ENCODE measurements at places on chromosomes 2 and 18. TPM values are rescaled to one million over a fixed set of nuclear protein-coding genes. Genes with fewer than 3 reads are reported as not detected.
A peak's percentile ranks its signal among the peaks of the same experiment; 100 is the strongest.

DNA sequence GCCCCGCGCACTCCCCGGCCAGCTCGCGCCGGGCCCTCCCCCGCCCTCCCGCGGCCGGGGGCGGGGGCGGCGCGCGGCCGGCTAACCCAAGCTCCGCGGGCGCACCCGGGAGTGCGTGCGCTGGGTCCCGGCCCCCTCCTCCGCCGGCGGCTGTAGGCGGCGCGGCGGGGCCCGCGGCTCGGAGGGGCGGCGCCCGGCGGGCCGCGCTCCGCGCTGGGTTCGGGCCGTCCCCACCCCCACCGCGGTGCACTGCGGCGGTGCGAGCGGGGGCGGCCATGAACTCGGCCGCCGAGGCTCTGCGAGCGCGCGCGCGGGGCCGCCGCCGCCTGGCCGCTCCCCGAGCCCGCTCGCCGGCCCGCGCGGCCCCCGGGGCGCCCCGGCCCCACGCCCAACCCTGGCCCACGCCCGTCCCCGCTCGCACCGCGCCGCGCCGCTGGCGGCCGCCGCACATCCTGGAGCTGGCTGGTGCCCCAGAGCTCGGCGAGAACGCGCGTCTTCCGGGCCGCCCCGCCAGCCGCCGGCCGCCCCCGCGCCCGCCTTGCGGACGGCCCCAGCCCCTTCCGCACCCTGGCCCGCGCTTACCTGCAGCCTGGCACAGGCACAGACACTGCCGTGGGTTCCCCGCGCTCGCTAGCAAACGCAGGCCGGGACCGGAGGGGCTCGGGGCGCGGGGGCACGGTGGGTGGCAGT, at the start of gene ZBTB14:
ZBTB14 (minus strand) TSS at position 496 of the 690 bp plus-strand sequence. CDS start 2,480 bp downstream, outside the sequence.
- H3K27me3 ChIP-seq = peaks cover 4% of the 10 kb centered on the region
- H3K4me3 ChIP-seq = peak within 1 kb of the TSS; percentile 93
- peaks cover 34% of the 10 kb centered on the region for H3K4me1 ChIP-seq
- H3K36me3 ChIP-seq = peaks cover 12% of the 10 kb centered on the region

DNA sequence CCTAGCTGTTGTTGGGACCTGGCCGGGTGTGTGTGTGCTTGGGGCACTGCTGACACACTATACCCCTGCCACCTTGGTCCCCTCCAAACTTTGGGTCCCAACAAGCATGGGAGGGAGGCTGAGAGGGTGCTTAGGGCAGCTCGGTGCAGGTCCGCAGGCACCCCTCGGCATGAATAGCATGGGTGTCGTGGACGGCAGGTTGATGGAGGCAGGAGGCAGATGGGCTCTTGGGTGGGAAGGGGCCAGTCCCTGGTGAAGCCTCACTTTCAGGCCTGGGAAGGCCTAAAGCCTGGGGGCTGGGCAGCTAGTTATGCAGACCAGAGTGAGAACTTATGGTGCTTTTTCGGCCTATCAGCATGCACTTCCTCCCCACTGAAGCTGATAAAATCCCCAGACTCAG, 164.2 kb downstream of the CDH19 start:
- DNase-seq = no peak
- no peak overlapping the region for H3K4me3 ChIP-seq
- no peaks in the 10 kb centered on the region for H3K4me1 ChIP-seq
- H3K27me3 ChIP-seq = no peaks in the 10 kb centered on the region
- no peak overlapping the region for H3K27ac ChIP-seq
- H3K36me3 ChIP-seq = no peaks in the 10 kb centered on the region

DNA sequence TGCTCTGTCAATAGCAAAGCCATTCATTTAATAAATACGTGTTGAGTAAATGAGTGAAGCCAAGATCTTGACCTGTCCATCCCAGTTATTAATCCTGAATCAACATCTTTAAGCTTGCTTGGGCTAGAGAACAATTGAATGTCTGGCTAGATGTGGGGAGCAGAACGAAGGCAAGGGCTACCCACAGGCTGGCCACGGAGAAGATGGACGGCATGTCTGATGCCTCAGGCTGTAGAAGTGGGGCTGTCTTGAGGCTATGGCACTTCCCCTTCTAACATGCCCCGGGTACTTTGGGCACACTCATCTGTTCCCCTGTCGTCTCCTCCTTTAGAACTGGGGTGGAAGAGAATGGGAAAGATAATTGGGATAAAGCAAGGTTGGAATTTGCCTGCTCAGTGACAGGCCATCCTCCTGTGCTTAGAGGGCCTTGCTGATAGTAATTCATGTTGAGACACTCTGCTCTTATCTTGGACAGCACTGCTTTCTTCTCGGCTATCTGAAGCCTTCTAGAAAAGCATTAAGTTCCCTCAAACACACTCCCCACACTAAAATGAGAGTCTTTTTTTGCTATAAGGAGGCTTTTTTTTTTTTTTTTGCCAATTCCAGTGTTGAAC, 225.7 kb downstream of the MREG start:
- H3K27me3 ChIP-seq = no peaks in the 10 kb centered on the region
- DNase-seq = no peak
- H3K4me1 ChIP-seq = peaks cover 21% of the 10 kb centered on the region
- no peak overlapping the region for H3K27ac ChIP-seq

- H3K4me1 ChIP-seq = no peaks in the 10 kb centered on the region
- no peaks in the 10 kb centered on the region for H3K27me3 ChIP-seq
- DNase-seq = no peak
- H3K36me3 ChIP-seq = no peaks in the 10 kb centered on the region
- H3K27ac ChIP-seq = no peak overlapping the region
Measured at GRCh38 chr2:68196120-68196716, 38.5 kb downstream of the PNO1 start.

DNA sequence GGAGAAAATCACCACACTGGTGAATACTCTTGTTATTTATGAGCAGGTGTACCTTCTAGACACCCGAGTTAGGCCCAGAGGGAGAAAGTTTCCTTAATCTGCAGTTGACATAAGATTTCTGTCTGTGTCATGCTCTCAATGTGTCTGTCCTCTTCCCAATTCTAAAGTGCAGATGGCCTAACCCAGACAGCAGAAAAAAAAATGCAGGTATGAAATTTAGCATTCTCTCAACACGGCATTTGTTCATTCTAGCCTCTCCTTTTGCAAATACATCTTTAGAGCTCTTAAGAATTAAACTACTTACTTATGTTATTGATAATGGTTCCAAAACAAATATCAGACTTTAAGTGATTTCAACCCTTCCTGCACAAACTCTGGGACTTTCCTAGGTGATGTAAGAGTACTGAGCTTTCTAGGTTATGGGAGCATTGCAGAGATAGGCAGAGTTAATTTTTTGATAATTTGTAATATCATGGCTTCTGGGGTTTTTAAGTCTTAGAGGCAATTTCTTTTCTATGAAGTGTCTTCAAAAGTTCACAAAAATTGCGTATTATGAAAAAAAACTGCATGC, 32.9 kb upstream of the ITGB6 start:
- H3K27me3 ChIP-seq = no peaks in the 10 kb centered on the region
- no peak for DNase-seq
- no peaks in the 10 kb centered on the region for H3K4me1 ChIP-seq
- no peak overlapping the region for H3K4me3 ChIP-seq
- H3K27ac ChIP-seq = no peak overlapping the region

- H3K4me3 ChIP-seq = no peak overlapping the region
- H3K36me3 ChIP-seq = no peaks in the 10 kb centered on the region
- H3K4me1 ChIP-seq = no peaks in the 10 kb centered on the region
- DNase-seq = no peak
Measured at GRCh38 chr2:9667826-9668225, 37.0 kb upstream of the YWHAQ start.

- no peak for DNase-seq
- H3K4me1 ChIP-seq = no peaks in the 10 kb centered on the region
- no peak overlapping the region for H3K4me3 ChIP-seq
- no peaks in the 10 kb centered on the region for H3K36me3 ChIP-seq
- peaks cover 2% of the 10 kb centered on the region for H3K27me3 ChIP-seq
Measured at GRCh38 chr2:220348206-220348605, 720.8 kb downstream of the SLC4A3 start.

- peaks cover 45% of the 10 kb centered on the region for H3K27me3 ChIP-seq
- no peak for DNase-seq
- no peak overlapping the region for H3K27ac ChIP-seq
- H3K36me3 ChIP-seq = no peaks in the 10 kb centered on the region
- no peak overlapping the region for H3K4me3 ChIP-seq
Measured at GRCh38 chr2:100476606-100477005, 6.3 kb downstream of the NMS start.

- peaks cover 8% of the 10 kb centered on the region for H3K4me1 ChIP-seq
- no peaks in the 10 kb centered on the region for H3K36me3 ChIP-seq
- no peak overlapping the region for H3K27ac ChIP-seq
- no peaks in the 10 kb centered on the region for H3K27me3 ChIP-seq
- DNase-seq = no peak
- no peak overlapping the region for H3K4me3 ChIP-seq
Measured at GRCh38 chr2:19244460-19245363, 113.7 kb downstream of the OSR1 start.

- H3K36me3 ChIP-seq = peaks cover 4% of the 10 kb centered on the region
- H3K27me3 ChIP-seq = no peaks in the 10 kb centered on the region
- H3K4me1 ChIP-seq = no peaks in the 10 kb centered on the region
- no peak for DNase-seq
- no peak overlapping the region for H3K27ac ChIP-seq
- no peak overlapping the region for H3K4me3 ChIP-seq
Measured at GRCh38 chr2:228535396-228535795, 353.9 kb upstream of the SPHKAP start.

DNA sequence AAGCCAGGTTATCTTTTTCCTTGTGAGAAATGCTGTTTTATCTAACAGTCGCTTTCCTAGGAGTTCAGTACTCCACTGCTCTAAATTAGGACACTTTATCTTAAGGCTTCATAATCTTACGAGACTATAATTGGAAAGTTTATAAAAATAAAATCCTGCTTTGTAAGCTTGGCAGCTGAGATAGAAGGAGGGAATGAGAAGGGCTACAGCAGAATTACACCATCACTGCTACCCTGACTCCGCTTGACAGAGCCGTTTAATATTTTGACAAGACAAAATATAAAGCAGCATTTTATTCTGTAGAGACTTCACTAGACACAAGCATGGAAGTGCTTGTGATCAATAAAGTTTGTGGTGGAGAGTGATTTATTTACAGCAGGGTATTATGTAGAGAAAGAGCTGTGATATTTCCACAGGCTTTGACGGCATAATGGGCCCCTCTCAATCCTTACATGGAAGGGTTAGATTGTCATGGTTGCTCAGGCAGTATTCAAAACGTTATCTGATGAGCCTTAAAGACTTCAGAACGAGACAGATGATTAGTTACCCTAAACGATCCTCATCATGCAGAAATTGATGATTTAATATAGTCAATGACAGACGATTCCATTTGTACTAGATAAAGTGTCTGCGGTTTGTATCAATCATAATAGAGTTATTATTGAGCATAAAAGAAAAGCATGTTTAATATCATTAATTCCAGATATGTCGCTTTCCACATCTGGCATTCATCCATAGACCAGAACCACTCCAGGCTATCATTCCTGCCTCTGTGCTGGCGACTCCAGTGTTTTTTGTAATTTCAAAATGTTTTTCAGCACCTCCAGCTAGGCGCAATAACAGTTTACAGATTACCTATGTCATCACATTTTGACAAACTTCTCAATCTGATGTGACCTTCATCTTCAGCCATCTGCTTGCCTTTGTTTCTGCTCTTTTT, 242.2 kb downstream of the FIGN start:
- no peaks in the 10 kb centered on the region for H3K27me3 ChIP-seq
- DNase-seq = no peak
- H3K36me3 ChIP-seq = peaks cover 5% of the 10 kb centered on the region
- no peaks in the 10 kb centered on the region for H3K4me1 ChIP-seq
- H3K27ac ChIP-seq = no peak overlapping the region

- peaks cover 94% of the 10 kb centered on the region for H3K27me3 ChIP-seq
- H3K4me1 ChIP-seq = peaks cover 7% of the 10 kb centered on the region
- H3K4me3 ChIP-seq = peak overlapping the region; percentile 1
- no peak overlapping the region for H3K27ac ChIP-seq
Measured at GRCh38 chr2:73289304-73289703, 4.0 kb downstream of the EGR4 start.

DNA sequence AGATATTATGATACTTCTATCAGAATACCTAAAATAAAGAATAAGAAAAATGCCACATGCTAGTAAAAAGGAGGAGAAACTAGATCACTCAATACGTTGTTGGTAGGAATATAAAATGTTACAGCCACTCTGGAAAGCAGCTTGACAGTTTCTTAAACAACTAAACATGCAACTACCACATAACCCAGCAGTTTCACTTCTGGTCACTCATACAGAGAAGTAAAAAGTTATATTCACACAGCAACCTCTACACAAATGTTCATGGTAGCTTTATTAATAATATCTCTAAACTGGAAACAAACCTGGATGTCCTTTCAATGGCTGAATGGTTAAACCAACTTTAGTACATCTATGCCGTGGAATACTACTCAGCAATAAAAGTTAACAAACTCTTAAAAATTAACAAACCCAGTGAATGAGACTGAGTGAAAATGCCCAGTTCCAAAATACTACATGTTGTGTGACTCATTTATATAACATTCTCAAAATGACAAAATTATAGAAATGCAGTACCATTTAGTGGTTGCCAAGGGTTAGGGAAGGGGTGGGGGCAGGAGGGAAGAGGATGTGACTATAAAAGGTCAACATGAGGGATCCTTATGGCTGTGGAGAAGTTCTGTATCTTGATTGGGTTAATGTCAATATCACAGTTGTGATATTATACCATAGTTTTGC, 124.1 kb downstream of the MMADHC start:
- H3K36me3 ChIP-seq = peaks cover 22% of the 10 kb centered on the region
- H3K27me3 ChIP-seq = no peaks in the 10 kb centered on the region
- DNase-seq = no peak
- H3K27ac ChIP-seq = no peak overlapping the region
- no peak overlapping the region for H3K4me3 ChIP-seq

- H3K27ac ChIP-seq = no peak overlapping the region
- no peaks in the 10 kb centered on the region for H3K36me3 ChIP-seq
- H3K27me3 ChIP-seq = no peaks in the 10 kb centered on the region
- DNase-seq = no peak
Measured at GRCh38 chr18:28946471-28946870, 769.5 kb upstream of the CDH2 start.

The ZSCAN30 gene
- total RNA-seq = 14.6 TPM

The SP140 gene
- not detected for total RNA-seq

The CFC1 gene
- total RNA-seq = not detected

The CLEC4F gene
- total RNA-seq = not detected

The ITGA6 gene
- total RNA-seq = 37.7 TPM

The LHCGR gene
- 0.12 TPM for total RNA-seq

The UGT1A10 gene
- not detected for total RNA-seq

The COLEC11 gene
- not detected for total RNA-seq

The SERPINB3 gene
- total RNA-seq = not detected

The KCMF1 gene
- 61.2 TPM for total RNA-seq

The DYNAP gene
- not detected for total RNA-seq

The MPP4 gene
- total RNA-seq = 0.18 TPM

The ATOH8 gene
- 6.9 TPM for total RNA-seq

The CAPG gene
- total RNA-seq = 24.3 TPM

Measured in neural crest cell (in vitro differentiated cells).